ENCODE measurements at places on chromosomes 3 and 15.

DNA sequence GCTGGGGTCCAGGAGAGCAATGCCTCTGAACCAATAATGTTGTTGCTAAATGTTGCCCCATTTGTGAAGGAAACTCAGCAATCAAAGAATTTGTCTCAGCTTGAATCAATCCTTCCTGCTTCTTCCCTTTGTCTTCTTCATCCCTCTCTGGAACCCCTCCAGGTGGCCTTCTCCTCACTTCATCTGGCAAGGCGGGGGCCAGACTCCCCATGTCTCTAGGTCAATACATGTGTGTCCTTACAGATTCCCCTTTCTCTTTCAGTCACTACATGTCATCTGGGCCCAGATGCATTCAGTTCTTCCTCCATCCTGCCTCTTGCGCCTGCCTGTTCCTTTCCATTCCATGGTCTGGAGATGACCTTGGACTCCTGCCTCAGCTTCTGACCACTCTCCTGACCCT, 8.0 kb upstream of the LTF start:
- DNase-seq, result no peak

DNA sequence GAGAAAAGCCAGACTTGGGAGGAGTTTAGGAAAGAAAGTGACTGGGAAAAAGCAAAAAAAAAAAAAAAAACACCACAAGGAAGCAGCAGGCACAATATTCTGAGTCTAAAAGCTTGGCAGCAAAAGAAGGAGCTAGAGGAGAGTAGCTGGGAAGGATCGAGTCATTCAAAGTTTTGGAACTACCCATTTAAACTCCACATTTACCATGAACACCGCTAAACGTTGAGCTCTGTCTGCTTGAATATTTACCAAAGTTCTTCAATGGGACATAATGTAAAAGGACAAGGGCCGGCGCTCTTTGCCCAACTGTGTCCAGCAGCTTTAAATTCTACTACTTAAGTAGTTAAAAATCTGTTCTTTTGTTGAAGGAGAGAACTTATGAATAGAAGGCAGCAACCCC, 481.9 kb downstream of the FOXP1 start:
- no peak for DNase-seq

DNA sequence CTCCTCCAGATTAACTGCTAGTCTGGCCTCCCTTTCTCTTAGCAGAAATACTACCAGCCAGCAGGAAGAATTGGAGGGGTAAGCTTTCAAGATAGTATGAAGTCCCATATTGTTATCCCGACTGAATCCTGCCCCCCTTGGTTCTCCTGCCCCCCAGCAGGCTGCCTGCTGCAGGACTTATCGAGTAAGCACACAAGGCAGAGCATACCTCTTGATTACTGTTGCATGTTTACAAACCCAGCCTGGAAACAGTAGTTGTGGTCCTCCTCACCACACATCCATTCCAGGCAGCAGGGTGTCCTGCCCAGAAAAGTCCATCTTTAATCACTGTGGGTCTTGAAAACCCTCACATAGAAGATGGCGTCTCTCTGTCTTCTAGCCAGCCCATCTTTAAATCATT, 66.8 kb upstream of the PPP2R3A start:
- DNase-seq, result no peak

DNA sequence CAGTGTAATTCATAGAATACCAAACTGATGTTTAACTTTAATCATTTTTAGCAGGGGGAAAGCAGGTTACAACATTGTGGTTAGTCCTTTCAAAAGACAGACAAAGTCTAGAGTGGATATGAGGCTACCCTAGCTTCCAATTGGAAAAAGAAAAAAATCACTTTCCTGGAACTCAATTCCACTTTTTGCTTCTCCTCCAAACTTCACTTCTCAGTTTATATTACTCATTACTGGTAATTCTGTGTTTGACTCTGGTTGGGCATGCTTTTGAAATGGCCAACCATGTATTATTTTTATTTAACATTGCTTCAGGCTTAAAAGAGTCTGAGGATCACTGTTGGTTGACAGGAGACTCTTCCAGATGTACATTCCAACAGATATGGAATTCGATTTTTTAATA, 84.8 kb downstream of the RAP2B start:
- no peak for DNase-seq

DNA sequence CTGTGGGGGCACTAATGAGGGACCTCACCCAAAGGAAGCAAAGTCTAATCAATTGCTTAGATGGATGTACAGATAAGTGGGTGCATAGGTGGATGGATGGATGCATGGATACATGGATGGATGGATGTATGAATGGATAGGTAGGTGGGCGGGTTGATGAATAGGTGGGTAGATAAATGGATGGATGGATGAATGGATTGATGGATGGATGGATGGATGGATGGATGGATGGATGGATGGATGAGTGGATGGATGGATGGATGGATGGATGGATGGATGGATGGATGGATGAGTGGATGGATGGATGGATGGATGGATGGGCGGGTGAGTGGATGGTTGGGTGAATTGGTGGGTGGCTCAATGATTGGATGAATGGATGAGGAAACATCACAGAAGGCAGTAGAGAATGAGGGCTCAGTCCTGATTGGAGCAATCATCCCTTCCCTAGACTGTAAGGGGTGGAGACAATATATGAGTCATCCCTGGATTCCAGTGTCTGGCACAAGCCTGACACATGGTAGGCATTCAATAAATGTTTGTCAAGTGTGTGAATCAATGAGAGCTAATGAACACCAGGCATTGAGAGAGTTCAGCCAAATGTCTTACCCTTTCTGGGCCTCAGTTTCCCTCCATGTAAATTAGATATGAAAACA, 40.4 kb upstream of the PXYLP1 start:
- DNase-seq, result no peak

DNA sequence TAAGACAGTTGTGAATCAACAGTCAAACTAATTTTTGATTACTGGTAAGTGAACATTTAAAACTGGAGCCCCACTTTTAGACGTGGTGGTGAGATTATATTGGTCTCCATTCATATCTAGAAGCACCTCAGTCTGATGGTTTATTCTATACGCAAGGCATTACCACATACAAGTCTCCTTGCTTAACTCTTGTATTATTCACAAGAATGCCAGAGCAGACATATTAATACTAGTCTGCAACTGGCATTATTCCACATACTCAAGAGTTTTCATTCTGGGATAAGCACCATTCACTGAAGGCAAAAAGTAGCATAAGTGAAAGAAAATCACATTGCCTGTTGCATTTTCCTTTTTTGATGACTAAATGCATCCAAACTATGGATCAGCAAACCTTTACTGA, 36.9 kb upstream of the MEIS2 start:
- DNase-seq, result no peak

DNA sequence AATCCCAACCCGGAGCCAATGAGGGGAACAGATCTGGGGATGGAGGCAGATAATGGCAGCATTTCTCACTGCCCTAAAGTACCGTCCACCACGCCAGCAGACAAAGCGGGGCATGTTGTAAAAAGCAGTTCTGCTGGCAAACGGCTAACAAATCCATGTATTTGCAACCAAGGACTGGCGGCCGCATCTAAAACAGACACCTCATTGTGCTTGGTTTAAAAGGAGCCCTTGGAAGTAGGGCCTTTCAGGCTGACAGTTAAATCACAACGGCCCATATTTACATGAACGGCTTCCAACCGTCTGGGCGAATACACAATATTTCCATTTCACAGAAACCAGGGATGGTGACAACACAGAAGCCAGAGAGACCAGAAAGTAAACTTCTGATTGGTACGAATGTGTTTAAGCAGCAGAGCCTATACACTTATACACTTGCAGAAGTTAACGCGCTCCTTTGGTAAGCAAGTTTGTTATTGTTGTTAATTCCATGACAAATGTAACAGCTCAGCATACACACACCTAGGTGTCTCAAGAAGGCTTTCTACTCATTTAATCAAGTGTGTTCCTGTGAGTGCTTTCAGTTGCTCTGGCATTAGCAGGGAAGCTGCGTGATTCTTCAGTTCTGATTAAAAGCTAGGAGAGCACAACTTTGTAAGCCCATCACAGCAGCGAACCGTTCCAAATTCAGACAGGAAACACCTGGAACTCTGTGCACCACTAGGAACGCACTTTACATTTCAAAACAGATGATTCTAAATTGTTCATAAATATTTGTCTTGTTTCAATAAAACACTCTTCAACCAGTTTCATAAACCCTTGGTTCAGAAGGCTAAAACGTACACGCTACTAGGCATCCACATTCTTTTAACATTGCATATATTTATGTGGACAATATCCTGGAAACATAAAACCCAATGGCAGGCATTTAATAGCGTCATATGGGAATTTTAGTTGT, 112.9 kb downstream of the PDZRN3 start:
- DNase-seq, result no peak

DNA sequence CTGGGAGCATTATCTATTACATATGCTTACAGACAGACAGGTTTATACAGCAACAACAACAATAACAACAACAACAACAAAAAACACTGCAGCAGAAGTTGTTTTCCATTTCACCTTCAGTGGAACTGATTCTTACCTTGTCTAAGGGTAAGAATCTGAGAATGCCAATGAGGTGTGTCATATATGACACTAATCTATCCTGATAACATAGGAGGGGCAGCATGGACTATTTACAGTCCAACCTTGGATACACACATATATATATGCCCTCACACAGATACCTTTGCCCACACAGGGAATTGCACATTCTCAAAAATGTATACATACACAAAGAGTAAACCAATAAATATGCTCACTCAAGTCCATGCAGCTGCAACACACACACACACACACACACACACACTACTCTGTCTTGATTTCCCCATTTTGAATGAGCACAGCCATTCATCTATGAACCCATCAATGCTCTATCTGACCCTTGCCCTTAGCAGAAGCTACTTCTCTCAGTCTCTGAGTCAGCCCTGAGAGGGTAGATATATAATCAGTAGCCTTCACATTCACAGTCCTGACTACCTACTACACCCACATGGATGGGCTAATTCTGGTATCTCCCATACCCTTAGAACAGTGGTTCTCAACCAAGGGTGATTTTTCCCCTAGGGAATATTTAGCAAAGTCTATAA, 9.7 kb upstream of the TRANK1 start:
- DNase-seq, result no peak

DNA sequence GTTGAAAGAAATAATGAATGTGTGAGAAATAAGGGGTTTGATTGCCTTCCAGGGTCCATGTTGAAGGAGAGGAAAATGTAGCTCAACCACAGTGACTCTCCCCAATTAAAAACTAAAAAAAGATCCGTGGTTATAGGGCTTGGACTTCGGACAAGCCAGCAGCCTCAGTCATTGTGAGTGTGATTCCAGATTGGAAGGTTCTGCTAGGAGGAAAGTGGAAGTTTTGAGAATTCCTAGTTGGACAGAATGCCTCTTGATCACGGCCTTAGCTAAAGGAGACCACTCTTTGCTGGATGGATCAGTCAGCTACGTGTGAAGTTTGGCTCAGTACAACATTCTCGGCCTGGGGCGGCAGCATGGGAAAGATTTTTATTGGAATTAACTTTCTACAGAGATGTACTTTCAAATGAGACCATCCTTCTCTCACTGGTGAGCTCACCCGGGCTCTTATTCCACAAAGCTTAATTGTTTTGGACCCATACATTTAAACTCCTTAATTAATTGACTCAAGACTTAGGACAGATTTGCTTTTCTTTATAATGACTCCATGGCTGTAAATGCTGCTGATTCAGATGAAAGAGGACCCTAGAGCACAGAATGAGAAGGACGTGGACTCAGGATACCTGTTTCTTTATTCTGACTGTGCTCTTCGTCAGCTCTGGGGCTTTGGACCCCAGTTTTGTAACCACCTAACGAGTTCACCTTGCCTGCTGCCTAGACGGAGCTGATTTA, 27.5 kb downstream of the FLNB start:
- DNase-seq, result no peak

- DNase-seq, result no peak
These were observed 12.9 kb downstream of the GMNC start for GRCh38 chr3:190849607-190850006.

- DNase-seq, result no peak
These were observed 329.0 kb upstream of the SEMA6D start for GRCh38 chr15:47388299-47388698.

DNA sequence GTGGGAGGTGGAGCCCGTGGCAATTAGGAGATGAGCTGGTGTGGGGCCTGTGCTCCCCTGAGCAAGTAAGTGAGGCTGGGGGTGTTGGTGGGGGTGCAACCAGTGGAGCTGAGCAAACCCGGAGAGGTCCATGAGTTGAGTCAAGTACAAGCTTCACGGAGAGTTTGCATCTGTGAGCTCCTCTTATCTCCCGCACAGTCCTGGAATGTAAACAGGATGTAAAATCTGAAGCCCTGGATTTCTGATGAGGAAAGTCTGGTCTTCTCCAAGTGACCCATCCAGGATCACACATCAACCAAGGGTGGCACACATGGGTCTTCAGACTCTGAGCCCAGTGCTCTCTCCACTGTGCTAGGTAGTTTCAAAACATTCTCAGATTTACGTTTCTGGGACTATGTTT, 67.8 kb downstream of the LSM3 start:
- no peak for DNase-seq

- no peak for DNase-seq
These were observed 36.3 kb upstream of the PCOLCE2 start for GRCh38 chr3:142925140-142925539.

GRCh38 chr15:41511899-41512369, 1.7 kb downstream of the LTK start:
- no peak for DNase-seq

- DNase-seq, result no peak
These were observed 192.9 kb upstream of the CADPS start for GRCh38 chr3:63067999-63068645.

- DNase-seq, result no peak
These were observed 93.4 kb downstream of the FNDC3B start for GRCh38 chr3:172132721-172133311.

- DNase-seq, result no peak
These were observed 19.5 kb downstream of the DNAJB11 start for GRCh38 chr3:186589856-186590579.

GRCh38 chr3:66365080-66365479, 135.7 kb downstream of the LRIG1 start:
- DNase-seq, result no peak

GRCh38 chr15:38854506-38854905, 289.9 kb upstream of the RASGRP1 start:
- DNase-seq, result no peak

- DNase-seq, result no peak
These were observed 993 bp upstream of the ISL2 start for GRCh38 chr15:76335307-76336253.

DNA sequence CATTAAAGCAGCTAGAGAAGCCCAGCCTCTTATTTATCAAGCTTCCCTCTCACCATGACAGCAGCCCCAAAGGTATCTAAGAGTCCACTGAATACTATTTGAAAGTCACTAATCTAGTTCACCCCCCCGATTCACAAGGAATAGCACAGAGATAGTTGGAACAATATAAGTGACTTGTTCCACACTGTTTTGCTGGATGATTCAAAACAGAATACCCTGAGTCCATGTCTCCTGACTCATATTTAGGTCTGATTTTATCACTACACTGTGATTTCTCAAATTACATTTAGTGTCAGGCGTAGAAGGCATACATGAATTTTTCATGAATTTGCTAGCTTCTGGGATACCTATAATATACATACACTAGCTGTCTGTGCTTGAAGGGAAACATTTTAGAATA, 18.7 kb upstream of the EOGT start:
- no peak for DNase-seq

Measured in DMS79 (cell line).